T-cell (primary cell): ENCODE measurements at places on chromosomes 13 and 19.
A peak's percentile ranks its signal among the peaks of the same experiment; 100 is the strongest.

DNA sequence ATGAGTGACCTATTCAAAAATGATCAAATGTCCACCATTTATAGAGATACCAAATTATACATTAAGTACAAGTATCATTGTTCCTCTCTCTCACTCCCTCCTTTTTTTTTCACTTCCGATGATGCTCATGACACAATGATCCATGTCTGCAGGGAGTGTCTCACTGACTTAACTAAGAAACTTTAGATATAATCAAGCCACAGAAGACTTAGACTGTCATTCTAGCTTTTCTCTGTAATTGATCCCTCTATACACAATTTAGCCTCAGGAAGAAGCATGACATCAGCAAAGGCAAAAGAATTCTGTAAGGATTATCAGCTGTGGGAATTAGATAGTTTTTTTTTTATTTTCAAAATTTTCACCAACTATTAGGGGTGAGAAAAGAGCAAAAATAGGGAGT is 734.9 kb upstream of the PCDH9 start:
- no peaks in the 10 kb centered on the region for H3K4me1 ChIP-seq
- H3K27me3 ChIP-seq = no peaks in the 10 kb centered on the region
- no peak for DNase-seq
- no peak overlapping the region for H3K4me3 ChIP-seq
- H3K36me3 ChIP-seq = no peaks in the 10 kb centered on the region
- H3K27ac ChIP-seq = no peak overlapping the region

DNA sequence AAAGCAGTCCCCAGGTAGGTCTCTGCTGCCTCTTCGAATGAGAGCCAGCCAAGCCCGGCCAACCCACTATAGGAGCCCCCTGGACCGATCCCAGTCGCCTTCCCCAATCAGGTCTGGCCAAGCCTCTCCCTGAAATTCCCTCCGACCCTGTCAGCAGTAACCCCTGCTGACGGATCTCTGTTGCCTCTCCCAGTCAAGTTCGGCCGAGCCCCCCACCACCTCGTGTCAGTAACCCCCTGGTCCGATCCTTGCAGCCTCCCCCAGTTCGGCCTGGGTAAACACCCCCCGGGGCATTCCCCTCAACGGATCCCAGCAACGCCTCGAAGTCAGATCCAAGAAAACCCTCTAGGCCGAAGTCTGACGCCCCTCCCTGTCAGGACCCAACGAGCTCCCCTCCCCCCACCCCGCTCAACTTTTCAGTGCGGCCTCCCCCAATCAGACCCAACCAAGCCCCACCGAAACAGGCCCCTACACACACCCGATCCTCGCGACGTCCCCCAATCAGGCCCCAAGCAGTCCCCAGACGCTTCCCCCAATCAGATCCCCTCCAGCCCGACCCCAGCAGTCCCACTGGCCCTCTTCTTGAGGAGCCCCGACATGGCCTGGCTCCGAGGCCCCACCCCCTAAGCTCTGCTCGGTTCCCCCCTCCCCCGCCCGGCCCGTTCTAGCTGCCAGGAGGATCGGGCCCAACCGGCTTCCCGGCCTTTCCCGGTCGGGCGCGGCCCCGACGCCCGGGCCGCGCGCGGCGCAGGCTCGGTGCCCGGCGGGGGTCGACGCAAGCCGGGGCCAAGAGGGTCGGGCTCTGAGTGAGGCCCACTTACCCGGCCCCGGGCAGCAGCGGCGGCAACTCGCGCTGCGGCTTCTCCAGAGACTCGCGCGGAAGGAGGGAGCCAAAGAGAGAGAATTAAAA is 1.8 kb downstream of the TNPO2 start:
- H3K27ac ChIP-seq = peak overlapping the region; percentile 39
- H3K4me3 ChIP-seq = peak overlapping the region; percentile 88
- H3K27me3 ChIP-seq = no peaks in the 10 kb centered on the region
- peak; percentile 62 for DNase-seq

GRCh38 chr19:33487901-33488800 is 33.4 kb downstream of the PEPD start:
- no peak overlapping the region for H3K27ac ChIP-seq
- H3K27me3 ChIP-seq = no peaks in the 10 kb centered on the region
- H3K4me3 ChIP-seq = no peak overlapping the region

GRCh38 chr13:107200491-107200890 is 632.6 kb upstream of the ARGLU1 start:
- H3K4me3 ChIP-seq = no peak overlapping the region
- H3K4me1 ChIP-seq = no peaks in the 10 kb centered on the region
- H3K27ac ChIP-seq = no peak overlapping the region
- H3K36me3 ChIP-seq = no peaks in the 10 kb centered on the region
- H3K27me3 ChIP-seq = no peaks in the 10 kb centered on the region

DNA sequence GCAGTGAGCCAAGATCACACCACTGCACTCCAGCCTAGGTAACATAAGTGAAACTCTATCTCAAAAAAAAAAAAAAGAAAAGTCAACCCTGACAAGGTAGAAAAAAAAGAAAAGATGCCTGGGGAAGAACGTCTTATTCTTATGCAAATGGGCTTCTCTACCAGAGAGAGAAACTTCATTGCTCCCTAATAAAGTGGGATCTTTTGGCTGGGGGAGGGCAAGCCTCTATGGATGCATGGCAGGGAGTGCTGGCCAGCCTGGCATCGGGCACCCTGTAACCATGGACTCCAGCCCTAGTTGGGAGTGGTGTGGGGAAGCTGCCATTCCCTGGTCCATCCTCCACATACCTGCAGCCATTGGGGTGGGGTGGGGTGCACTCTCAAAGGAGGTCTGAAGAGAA is 30.7 kb upstream of the ZNF728 start:
- H3K4me3 ChIP-seq = no peak overlapping the region
- no peaks in the 10 kb centered on the region for H3K4me1 ChIP-seq
- no peak for DNase-seq
- no peaks in the 10 kb centered on the region for H3K27me3 ChIP-seq
- no peaks in the 10 kb centered on the region for H3K36me3 ChIP-seq
- H3K27ac ChIP-seq = no peak overlapping the region

DNA sequence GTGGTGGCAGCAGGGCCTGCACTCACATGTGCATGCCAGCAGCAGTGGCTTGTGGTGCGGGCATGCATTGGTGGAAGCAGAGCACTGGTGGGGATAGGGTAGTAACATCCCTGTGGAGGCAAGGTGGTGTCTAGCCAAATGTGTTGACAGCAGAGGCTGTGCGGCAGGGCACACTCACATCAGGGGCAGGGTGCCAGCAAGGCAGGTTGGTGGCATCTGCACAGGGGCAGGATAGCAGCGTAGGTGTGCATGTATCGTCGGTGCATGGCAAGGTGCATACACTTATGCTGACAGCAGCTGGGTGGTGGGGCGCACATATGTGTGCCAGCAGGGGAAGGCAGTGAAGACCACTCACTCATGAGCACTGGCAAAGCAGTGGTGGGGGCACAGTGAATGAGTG is 211.5 kb upstream of the CSNK1A1L start:
- no peak overlapping the region for H3K4me3 ChIP-seq
- H3K4me1 ChIP-seq = no peaks in the 10 kb centered on the region
- no peaks in the 10 kb centered on the region for H3K36me3 ChIP-seq
- DNase-seq = no peak
- H3K27me3 ChIP-seq = no peaks in the 10 kb centered on the region
- no peak overlapping the region for H3K27ac ChIP-seq

- no peak overlapping the region for H3K4me3 ChIP-seq
- H3K36me3 ChIP-seq = no peaks in the 10 kb centered on the region
- no peaks in the 10 kb centered on the region for H3K27me3 ChIP-seq
- no peak overlapping the region for H3K27ac ChIP-seq
- no peaks in the 10 kb centered on the region for H3K4me1 ChIP-seq
Measured at GRCh38 chr19:14325863-14326262, 55.4 kb upstream of the ADGRE5 start.

GRCh38 chr13:50809133-50810090 is 34.1 kb downstream of the DLEU7 start:
- no peaks in the 10 kb centered on the region for H3K27me3 ChIP-seq
- H3K4me1 ChIP-seq = no peaks in the 10 kb centered on the region
- no peak overlapping the region for H3K27ac ChIP-seq
- no peak overlapping the region for H3K4me3 ChIP-seq

GRCh38 chr19:14002571-14003250 is 3.4 kb downstream of the RFX1 start:
- no peak for DNase-seq
- H3K36me3 ChIP-seq = peaks cover 2% of the 10 kb centered on the region
- H3K4me3 ChIP-seq = no peak overlapping the region

DNA sequence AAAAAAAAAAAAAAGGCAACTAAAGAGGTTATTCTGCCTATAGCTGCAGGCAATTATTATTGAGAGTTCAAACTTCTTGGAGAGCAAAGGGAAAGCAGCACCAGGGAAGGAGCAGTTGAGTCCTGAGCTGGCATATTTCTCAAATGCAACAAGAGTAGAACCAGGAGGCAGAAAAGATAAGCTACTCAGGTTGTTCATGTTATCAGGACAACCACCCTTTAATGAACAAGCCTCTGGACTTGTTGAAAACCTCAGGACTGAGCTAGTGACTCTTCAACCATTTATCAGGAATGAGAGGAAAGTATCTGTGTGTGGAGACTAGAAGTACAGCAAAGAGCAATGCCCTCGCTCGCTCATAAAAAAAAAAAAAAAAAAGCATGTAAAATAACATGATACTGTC is 183.0 kb downstream of the KCTD12 start:
- H3K27me3 ChIP-seq = peaks cover 3% of the 10 kb centered on the region
- no peak overlapping the region for H3K4me3 ChIP-seq
- no peak overlapping the region for H3K27ac ChIP-seq
- no peak for DNase-seq

DNA sequence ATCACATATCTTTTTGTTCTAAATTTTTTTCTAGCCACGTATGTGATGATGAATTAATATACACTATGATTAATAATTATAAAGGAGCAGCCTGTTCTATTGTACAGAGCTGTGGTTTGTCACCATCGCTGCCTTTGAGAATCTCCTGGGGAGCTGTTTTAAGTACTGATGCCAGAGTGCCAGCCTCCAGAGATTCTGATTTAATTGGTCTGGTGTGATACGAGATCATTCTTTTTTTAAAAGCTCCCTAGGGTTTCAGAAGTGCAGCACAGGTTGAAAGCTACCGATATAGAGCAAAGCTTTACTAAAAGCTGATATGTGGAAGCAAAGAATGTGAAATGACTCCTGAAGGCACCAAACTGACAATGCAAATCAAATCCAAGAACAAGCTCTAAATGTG is 314.7 kb downstream of the ITGBL1 start:
- no peak overlapping the region for H3K27ac ChIP-seq
- H3K4me3 ChIP-seq = no peak overlapping the region
- no peak for DNase-seq
- no peaks in the 10 kb centered on the region for H3K27me3 ChIP-seq

DNA sequence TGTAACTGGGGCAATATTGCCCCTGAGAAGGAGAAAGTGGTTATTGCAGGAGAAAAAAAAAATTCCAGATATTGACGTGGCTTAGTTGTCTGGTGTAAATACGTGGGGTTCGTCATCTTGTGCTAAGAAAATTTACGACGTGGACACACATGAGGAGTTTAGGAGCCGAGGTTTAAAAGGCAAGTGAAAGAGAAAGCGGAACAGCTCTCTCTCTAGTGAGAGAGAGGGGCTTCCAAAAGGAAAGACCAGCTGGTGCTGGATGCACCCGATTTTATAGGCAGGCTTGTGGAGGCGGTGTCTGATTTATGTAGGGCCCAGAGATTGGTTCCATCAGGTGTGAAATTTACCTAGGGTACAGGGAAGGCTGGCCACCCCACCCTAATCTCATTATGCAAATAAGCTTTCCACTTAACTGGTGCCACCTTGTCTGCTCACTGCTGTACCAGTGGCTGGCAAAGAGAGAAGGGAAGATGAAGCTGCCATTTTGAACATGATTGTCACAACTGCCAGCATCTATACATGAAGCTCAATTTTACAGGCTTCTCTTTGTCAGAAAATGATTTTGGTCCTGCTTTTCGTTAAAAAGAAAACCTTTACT is 845.1 kb downstream of the DACH1 start:
- H3K27me3 ChIP-seq = no peaks in the 10 kb centered on the region
- no peak overlapping the region for H3K4me3 ChIP-seq
- no peaks in the 10 kb centered on the region for H3K36me3 ChIP-seq
- H3K27ac ChIP-seq = no peak overlapping the region

DNA sequence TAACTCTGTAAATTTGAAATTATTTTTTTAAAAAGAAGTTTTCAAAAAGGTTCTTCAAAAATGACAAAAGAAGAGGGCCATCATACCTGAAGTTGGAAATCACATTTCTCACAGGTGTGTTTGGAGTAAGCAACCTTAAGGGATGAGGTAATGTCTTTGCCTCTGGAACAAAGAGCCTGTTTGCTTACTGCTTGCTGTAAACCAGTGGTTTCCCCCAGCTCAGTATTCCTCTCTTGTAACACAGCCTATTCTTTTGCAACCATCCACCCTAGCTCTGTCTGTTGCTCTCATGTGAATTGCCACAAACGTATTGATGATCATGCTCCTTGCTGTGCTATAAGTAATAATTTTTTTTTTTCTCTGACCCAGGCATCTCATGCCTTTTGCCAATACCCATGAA is 38.1 kb downstream of the UCHL3 start:
- DNase-seq = no peak
- no peak overlapping the region for H3K27ac ChIP-seq
- no peaks in the 10 kb centered on the region for H3K27me3 ChIP-seq
- no peak overlapping the region for H3K4me3 ChIP-seq
- H3K36me3 ChIP-seq = peaks cover 4% of the 10 kb centered on the region

DNA sequence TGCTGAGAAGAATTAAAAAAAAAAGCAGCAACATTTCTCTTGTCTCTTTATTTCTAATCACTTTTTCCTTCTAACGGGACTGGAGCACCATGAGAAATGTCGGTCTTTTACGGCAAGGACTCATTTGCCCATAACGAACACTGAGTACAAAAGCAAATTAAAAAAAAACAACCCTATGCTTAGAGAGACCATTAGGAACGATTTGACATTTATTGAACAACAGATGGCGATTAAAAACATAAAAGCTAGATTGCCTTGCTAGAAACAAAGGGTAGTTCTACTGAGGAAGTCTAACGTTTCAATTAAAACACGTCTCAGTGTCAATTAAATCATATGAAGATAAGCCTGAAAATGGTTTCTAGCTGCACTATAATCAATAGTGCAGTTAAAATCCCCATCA is 51.1 kb downstream of the OLFM4 start:
- H3K4me1 ChIP-seq = no peaks in the 10 kb centered on the region
- H3K27ac ChIP-seq = no peak overlapping the region
- H3K27me3 ChIP-seq = no peaks in the 10 kb centered on the region
- no peaks in the 10 kb centered on the region for H3K36me3 ChIP-seq
- no peak for DNase-seq

- H3K4me3 ChIP-seq = no peak overlapping the region
- DNase-seq = no peak
- no peaks in the 10 kb centered on the region for H3K36me3 ChIP-seq
- no peaks in the 10 kb centered on the region for H3K4me1 ChIP-seq
Measured at GRCh38 chr13:26474286-26474685, 83.2 kb upstream of the WASF3 start.

GRCh38 chr19:30555075-30555790 is 183.0 kb downstream of the ZNF536 start:
- no peaks in the 10 kb centered on the region for H3K4me1 ChIP-seq
- no peak overlapping the region for H3K27ac ChIP-seq
- no peaks in the 10 kb centered on the region for H3K27me3 ChIP-seq
- DNase-seq = no peak

DNA sequence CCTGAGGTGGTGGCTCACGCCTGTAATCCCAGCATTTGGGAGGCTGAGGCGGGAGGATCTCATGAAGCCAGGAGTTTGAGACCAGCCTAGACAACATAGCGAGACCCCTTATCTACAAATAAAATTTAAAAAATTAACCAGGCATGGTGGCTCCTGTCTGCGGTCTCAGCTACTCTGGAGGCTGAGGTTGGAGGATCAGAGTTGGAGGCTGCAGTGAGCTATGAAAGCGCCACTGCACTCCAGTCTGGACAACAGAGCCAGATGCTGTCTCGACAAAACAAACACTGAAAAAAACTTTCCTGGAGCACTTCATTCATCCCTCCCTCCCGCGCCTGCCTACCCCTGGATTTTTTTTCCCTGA is 665 bp upstream of the ATG4D start:
- no peak for DNase-seq
- H3K4me3 ChIP-seq = peak overlapping the region; percentile 91
- H3K36me3 ChIP-seq = peaks cover 11% of the 10 kb centered on the region
- peaks cover 32% of the 10 kb centered on the region for H3K4me1 ChIP-seq
